Nephron progenitor cell (in vitro differentiated cells): ENCODE measurements at places on chromosomes 7 and 10.

- no peak for DNase-seq
Observed at GRCh38 chr7:27389496-27389895, 146.9 kb downstream of the EVX1 start.

DNA sequence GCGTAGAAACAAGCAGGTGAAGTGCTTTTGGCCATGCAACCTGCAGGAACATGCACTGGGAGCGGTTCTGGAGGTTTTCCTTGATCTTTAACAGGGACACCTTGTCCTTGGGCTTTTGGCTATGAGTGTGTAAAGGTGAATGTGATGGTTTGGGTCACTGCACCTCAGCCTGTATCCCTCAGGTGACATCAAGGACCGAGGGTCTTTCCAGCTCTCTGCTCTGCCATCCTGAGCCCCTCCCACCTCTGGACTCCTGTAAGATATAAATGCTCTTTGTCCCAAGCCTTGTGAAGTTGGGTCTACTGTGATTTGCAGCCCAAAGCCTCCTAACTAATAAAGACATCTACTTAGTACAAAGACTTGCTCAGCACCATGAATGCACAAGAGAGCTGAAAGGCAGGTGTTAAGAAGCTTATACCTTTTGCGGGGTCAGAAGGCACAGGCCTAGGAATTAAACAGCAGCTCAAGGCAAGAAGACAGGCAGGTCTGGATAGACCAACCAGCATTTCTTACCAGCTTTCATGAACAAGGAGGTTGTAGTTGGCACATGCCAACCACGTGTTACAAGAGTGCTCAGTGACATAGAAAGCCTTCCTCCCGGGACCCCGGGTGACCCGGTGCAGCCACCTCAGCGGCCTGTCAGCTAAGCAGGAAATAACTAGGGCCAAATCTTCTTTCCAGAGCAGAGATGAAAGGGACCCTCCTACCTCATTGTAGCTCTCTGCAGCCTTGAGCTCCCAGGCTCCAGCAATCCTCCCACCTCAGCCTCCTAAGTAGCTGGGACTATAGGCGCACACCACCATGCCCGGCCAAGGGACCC is 89.9 kb downstream of the CARD11 start:
- no peak for DNase-seq

DNA sequence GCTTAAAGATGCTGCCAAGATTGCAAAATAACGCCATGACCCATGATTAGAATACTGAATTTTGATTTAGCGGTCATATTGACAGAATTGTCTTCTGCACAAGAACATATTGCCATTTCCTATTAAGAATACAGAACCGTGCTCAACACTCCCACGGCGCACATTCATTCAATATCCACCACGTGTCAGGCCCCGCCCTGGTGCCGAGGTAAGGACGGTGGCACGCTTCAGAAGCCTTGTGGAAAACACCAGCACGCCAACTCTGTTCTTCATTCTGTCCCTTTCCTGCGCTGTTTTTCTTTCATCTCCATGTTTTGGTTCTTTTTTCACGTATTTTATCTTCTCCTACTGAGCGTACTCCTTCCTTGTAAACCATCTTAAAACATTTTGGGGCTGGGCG is 189.3 kb downstream of the ZMYND11 start:
- DNase-seq: no peak

DNA sequence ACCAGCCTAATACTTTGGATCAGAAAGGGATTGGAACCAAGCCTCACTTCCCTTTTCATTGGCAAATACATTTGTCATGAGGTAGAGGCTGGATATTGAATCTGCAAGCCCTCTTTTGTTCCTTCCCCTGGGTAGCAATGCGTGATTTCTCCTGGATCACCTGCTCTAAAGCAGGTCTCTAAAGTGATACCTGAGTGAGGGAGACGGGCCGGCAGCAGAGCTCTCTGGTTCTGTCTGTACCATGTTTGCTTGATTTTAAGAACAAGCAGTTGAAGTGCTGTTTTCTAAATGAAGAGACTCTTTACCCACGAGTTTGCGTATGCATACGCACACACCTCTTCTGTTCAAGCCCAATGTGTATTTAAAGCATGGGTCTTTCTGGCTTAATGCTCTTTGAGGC is 41.1 kb downstream of the GARS1 start:
- no peak for DNase-seq

GRCh38 chr10:4241724-4242345 is 456.8 kb upstream of the KLF6 start:
- DNase-seq: peak; percentile 4
